ENCODE measurements at places on chromosomes 12 and 14.

GRCh38 chr12:126036348-126036747 lies 971.1 kb downstream of the AACS start:
- no peak for DNase-seq

DNA sequence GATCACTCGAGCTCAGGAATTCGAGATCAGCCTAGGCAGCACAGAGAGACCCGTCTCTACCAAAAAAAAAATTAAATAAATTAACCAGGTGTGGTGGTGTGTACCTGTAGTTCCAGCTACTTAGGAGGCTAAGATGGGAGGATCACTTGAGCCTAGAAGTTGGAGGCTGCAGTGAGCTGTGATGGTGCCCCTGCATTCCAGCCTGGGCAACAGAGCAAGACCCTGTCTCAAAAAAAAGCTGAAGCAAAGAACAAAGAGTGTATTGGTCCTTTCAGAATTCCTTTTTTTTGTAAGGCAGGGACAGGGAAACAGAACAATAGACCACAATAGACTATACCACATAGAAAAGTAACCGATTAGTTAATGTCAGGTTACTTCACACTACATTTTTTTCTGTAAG lies 47.4 kb downstream of the MARK3 start:
- no peak for DNase-seq

- no peak for DNase-seq
Measured at GRCh38 chr12:107967170-107967569, 161.9 kb upstream of the WSCD2 start.

- DNase-seq = no peak
Measured at GRCh38 chr12:130835011-130835410, 4.0 kb downstream of the STX2 start.

- DNase-seq = no peak
Measured at GRCh38 chr12:73902260-73902659, 635.4 kb upstream of the ATXN7L3B start.

DNA sequence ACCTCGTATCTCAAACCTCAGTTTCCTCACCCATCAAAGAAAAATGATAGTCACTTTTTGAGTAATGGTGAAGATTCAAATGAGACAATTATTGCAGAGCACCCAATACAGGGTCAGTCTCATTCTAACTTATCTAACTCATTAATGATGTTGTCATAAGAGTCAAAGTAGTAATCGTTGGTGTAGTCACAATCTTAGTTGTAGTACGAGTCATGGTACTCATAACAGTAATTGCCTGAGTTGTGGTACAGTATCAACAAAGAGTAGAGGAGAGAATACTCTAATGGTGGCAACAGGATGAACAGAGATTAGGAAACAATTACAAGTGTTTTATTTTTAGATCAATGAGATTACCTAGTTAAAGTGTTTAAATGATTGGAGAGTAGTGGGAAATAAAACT lies 93.6 kb upstream of the TMTC2 start:
- DNase-seq = no peak

DNA sequence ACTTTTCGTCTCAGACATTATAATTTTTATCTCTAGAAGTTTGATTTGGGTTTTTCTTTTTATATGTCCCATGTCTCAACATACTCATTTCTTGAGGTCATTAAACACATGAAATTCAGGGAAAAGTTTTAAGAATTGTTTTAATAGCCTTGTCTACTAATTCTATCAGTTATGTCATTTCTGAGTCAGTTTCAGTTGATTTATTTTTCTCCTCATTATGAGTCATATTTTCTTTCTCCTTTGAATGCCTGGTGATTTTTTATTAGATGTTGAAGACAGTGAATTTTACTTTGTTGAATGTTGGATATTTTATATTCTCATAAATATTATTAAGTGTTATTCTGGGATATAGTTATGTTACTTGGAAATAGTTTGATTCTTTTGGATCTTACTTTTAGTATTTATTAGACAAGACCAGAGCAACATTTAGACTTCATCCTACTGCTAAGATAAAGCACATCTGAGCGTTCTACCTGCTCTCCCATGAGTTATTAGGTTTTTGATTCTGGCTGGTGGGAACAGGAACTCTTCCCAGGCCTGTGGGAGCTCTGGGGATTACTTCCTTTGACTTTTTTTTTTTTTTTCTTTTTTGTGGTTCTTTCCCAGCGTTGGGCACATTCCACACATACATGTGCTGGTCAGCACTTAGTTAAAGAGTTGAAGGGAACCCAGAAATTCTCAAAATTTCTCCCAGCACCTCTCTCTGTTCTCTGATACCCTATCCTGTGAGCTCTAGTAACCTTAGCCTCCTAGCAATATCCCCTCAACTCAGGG lies 1157.7 kb downstream of the BCL11B start:
- DNase-seq = no peak

- no peak for DNase-seq
Measured at GRCh38 chr12:110546339-110546738, 36.8 kb downstream of the PPTC7 start.

GRCh38 chr14:85501751-85502150 lies 28.2 kb upstream of the FLRT2 start:
- DNase-seq = no peak

DNA sequence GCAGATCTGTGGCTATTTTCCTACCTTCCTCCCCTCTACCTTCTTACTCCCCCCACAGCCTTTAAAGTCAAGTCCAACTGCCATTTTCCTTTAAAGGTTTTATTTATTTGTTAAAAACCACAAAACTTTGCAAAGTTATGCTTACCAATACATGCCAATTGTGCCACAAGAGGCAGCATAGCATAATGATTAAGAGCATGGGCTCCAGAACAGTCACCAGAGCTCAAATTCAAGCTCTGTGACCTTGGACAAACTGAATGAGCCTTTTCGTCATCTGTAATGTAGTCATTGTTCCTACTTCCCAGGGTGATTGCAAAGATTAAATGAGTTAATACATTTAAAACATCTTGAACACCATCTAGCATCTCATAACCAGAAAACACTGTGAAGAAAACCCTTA lies 13.0 kb upstream of the FMNL3 start:
- no peak for DNase-seq
